Mesothelial cell of epicardium (in vitro differentiated cells): ENCODE measurements at places on chromosomes 16 and 17. TPM values are rescaled to one million over a fixed set of nuclear protein-coding genes. Genes with fewer than 3 reads are reported as not detected.

DNA sequence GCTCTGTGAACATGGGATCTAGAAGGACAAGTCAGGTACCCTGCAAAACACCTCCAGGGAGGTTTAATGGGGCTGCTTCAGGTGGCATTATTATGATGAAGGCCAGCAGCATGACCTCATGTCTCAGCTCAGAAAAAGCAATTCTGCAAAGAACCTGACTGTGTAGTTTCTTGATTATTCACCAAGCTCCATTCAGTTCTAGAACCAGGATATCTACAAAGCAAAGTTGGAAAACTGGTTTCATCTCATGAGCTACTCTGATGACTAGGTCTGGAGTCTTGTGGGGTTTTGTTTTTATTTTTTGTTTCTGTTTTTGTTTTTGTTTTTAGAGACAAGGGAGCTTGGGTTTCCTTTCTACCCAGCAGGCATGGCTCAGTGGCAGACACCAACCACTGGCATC lies 19.0 kb upstream of the LRRC37A3 start:
- no peak for DNase-seq

GRCh38 chr17:54771409-54771915 lies 129.2 kb upstream of the TOM1L1 start:
- DNase-seq: no peak

DNA sequence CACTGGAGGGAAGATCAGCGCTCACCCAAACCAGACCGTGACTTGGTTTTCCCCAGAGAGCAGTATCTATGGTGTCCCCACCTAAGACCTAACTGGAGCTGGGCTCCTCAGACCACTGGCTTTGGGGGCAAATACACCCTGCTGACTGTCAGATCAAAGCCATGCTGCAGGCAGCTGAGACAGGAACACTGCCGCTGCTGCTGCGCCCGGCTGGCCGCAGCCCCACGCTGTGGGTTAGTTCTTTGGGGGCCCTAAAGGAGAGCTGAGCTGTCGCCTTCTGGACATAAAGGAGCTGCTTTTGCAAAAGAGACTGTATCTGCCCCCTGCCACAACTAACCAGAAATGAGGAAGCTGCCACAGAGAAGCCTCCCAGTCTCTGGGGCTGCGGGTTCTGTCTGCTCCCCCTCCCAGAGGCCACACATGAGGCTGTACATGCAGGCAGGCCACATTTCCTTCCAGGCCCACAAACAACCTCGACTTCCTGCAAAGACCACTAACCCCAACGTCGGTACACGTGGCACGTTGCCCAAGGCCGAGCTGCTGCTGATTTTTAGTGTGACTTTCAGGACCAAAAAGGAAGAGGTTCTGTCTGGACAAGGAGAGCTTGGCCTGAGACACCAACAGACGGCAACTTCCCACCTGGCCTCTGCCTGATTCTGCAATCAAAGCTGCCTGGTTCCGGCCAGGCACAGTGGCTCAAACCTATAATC lies 18.2 kb upstream of the ABR start:
- DNase-seq: no peak

The RNF166 gene
- total RNA-seq: 20.9 to 22.9 TPM (median 21.4 TPM) in 3 replicates

The SLC6A4 gene
- total RNA-seq: 0.84 to 1.1 TPM (median 0.91 TPM) in 3 replicates

DNA sequence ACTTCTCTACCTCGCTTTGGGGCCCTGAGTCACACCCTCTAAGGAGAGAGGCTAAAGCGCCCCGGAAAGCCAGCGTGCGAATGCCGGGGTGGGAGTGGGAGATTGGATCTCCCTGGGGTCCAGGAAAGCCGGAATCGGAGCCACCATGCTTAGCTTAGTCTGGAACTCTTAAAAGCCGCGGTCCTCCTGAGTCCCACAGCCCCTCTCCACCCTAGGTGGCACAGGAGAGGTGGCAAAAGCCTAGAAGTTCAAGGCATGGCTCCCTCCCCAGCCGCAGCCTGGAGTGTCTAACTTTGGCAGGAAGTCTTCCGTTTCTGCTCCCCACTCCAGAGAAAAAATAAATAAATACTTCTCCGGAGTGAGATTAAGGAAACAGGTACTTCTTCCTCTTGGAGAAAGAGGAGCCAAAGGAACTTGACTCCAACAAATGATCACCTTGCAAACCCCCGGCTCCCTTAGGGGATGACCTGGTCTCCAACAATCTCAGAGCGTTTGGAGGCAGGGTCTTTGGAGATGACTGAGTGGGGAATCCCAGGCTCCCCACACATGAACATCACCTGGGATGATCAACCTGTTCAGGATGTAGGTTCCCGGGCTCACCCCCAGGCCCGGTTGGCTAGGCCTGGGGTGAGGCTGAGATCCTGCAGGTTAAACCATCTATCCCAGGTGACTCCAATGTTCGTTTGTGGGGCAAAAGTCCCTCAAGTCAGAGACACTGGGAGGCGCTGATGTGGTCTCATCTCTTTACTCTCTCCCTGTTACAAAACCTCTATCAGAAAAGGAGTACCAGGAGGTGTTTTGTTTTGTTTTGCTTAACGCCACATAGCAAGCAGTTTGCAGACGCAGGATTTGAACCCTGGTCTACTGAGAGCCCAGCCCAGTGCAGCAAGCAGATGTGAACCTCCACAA lies 2.9 kb downstream of the CIITA start:
- no peak for DNase-seq

The KRT24 gene
- not detected in 3 replicates for total RNA-seq

DNA sequence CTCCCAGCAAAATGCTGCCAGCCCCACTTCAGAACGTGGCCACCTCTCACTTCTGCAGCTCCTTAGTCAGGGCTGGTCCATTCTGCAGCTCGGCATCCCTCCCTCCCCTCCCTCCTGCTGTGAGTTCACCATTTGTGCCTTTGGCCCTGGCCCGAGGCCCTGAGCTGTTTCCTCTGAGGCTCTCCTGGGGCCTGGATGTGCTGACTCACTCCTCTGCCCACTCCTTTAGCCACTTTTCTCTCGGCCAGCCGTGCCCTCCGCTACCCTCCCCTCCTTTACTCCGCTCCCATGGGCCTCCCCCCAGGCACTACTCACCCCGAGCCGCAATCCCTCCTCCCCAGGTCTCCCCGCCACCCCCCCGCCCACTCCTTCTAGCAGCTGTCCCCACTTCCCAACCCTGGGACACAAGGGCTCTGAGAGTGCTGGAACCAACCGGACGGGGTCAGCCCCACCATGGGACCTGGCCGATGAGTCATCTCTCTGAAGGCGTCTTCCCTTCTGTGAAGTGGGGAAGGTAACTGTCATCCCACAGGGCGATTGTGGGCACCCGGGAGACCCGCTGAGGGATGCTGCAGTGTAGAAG lies 11.5 kb downstream of the KCNG4 start:
- DNase-seq: no peak

- DNase-seq: no peak
Observed at GRCh38 chr16:53219795-53220454, 165.1 kb downstream of the CHD9 start.

DNA sequence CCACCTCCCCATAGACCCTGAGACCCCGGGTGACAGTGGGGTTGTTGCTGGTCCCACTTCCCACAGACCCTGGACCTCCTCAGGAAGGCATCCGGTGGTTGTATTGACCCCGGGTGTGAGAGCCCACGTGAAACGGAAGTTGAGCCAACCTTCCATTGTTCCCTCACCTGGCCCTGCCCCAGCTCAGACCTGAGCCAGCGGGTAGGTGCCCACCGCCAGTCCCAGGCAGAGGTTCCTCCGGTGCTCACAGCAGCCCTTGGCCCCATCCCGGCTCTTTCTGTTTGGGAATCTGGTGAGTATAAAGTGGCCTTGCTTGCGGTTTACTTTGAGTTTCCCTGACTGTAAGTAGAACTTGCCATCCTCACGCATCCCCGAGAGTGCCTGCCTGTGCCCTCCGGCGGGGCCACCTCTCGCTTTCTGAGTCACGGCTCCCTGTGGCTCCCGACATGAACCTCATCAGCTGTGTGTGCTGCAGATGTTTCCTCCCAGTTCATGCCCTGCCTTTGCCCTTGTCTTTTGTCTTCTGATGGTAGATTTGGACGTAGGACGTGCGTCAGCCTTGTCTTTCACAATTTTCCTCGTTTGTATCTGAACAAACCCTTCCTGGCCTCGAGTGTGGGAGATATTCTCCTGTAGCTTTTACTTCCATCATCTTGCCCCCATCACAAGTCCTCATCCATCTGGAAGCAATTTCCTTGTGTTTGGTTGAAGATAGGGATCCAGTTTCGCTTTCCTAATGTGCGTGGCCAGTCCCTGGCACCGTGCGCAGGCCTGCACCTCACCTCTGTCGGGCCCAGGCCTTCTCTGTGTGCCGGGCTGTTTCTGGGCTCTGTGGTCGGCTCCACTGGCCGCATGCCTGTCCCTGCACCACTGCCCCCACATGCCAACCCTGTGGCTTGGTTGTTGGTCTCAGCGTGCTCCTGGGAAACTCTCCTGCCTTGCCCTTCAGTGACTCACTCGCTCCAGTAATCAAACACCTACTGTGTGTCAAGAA lies 76.0 kb downstream of the METRNL start:
- DNase-seq: no peak

DNA sequence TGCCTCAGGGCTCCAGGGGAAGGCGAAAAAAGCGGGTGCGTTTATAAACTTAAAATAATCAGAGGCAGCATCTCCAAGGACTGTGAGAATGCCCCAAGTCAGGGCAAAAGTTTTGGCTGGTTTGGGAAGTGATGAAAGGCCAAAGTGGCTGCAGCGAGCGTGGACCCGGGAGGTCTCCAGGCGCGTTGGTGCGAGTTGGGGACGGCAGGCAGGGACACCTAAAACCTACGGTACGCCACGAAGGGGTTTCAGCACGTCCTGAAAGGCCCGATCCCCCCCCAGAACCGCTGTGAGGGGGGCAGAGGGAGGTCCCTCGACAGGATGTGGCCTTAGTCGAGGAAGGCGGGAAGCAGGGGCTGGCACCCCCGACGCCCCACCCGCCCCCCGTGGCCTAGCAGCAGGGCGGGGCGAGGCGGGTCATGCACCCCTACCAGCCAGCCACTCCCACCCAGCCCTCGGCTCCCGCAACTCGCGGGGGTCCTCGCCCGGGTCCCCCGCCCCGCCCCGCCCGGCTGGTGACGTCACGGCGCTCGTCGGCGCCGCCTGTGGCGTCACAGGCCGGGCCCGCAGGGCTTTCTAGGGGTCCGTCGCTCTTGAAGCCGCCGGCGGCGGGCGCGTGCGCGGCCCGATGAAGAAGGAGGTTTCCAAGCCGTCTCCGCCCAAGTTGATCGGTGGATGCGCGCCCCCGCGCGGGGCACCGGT lies at the start of gene MYCBPAP:
TSS of gene MYCBPAP (plus strand) at position 569 of the 702 bp plus-strand sequence. CDS start 236 bp downstream, outside the sequence.
- DNase-seq: peak; percentile 79

The FAM20A gene
- 1.7 to 2.1 TPM (median 1.8 TPM) in 3 replicates for total RNA-seq

The TMC6 gene
- 85.5 to 96.8 TPM (median 86.4 TPM) in 3 replicates for total RNA-seq

- no peak for DNase-seq
Observed at GRCh38 chr17:17872547-17873345, 36.0 kb upstream of the SREBF1 start.

DNA sequence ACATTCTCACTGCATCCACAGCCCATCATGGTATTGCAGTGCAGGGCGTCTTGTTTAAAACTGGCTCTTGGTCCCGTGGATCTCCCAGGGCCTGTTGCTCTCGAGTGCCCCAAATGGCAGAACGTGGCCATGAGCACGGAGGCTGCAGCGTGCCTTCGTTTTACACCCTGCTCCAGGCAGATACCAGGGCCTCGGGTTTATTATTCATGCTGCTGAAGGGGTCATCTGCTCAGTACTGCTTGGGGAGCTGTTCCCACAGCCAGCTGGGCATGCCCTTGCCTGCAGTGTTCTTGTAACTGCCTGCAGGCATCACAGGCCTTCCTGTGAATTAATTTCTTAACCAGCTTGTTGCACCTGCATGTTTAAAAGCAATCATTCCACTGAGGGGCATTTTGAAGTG lies 129.7 kb upstream of the CHMP6 start:
- DNase-seq: no peak

The CACNG3 gene
- total RNA-seq: 0.09 TPM in 1 of 3 replicates, not detected in the others

GRCh38 chr17:929586-929985 lies 50.0 kb downstream of the NXN start:
- DNase-seq: no peak

The MYO15A gene
- 6.3 to 8.2 TPM (median 6.3 TPM) in 3 replicates for total RNA-seq

The HOXB6 gene
- 56.4 to 63.1 TPM (median 59.7 TPM) in 3 replicates for total RNA-seq

DNA sequence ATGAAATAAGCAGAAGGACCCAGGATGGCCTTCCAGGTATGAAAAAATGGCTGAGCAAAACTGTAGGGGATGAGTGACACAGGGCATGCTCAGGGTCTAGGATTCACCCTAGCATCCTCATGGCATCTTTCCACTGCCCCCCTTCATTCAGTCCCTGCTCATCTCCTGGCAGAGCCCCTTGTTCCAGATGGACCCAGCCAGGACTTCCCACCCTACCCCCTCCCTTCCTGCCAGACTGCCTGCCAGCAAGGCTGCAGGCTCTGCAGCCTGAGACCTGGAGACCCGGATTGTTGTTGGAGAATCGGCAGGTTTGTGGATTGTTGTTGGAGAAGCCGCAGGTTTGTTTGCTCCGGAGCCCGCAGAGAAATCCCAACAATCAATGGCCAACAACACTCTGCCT lies 6.6 kb downstream of the SEZ6 start:
- no peak for DNase-seq

- no peak for DNase-seq
Observed at GRCh38 chr17:64728041-64728695, 66.1 kb upstream of the SMURF2 start.

The SCARF1 gene
- 1.5 to 2.1 TPM (median 1.8 TPM) in 3 replicates for total RNA-seq

DNA sequence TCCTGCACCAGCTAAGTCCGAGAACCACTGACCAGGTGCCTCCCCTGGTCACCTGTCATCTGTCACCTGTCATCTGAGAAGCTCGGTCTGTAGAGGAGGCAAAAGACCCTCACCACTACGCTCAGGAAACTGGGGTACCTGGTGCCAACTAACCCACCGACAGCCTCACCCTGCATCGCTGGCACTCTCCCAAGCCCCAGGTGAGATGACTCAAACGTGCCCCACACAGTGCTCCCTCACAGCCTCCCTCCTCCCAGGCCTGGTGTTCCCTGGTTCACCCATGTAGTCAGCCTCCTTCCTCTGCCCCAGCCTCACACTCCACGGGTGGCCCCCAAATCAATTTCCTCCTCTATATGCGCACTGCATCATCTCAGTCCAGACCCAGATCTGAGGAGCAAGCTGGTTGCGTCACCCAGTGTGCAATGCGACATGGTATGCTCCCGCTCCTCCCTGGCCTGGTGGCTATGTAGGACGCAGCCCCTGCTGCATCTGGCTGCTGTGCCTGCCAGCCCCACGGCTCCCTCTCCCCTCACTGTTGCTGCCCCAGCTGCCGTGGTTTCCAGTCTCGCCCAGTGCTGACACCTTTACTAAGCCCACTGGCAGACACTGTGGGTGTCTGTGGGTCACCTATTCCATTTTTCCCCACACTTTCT lies 68.3 kb downstream of the GTF3C1 start:
- DNase-seq: no peak

DNA sequence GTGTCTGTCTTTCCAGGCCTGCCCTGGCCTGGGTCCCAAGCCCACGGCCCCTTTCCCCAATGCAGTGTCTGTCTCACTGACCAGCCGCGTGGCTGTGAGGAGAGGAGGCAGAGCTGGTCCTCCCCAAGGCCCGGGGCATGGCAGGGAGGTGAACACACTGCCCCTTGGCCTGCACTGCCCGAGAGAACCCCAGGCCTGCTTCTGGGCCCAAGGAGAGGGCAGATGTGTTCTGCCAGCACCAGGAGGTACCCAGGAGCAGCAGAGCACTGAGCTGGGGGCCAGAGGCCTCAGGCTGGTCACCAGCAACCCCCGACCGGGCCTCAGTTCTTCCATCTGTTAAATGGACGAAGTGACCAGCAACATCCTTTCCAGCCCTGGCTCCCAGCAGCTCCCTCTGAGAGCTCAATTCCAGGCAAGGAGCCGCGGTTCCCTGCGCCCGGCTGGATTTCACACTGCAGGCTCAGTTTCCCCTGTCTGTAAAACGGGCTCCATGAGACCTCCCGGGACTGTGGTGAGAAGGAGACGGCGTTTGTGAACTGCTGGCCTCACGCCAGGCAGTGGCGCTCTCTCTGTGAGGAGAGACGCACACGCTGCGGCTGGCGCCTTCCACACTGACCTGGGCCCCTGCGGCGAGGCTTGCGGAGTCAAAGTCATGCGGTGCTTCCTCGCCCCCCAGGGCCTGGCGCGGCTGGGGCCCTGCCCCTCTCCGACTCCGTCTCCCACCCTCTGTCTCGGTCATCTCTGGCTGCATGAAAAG lies 8.1 kb upstream of the ZFPM1 start:
- DNase-seq: no peak
